ENCODE measurements at places on chromosomes 2 and 18.

DNA sequence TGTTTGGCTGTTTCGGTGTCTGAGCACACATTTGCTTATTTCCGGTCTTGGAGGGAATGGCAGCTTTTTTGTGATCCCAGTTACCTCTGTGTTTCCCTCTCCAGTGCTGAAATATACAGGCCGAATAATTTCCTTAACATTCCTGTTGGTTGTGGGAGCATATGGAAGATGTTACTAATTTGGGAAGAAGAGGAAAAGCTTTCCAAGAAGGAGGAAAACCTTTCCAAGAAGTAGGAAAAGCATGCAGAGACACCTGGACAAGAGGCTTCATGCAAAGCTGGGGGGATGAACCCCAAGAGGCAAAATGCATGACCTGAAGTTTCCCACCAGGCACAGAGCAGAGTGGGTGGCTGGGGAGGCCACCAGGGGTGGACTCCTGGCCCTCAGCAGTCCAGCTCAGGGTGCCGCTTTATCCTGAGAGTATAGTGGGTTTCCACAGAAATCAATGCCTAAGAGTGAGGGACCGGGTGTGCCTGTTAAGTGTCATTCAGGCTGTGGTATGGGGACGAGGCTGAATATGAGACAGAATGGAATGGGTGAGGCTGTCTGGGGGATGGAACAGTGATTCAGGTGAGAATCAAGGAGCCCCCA is 25.5 kb upstream of the GNAL start:
- DNase-seq = no peak

GRCh38 chr2:235347691-235348090 is 146.2 kb upstream of the AGAP1 start:
- DNase-seq = no peak

- DNase-seq = no peak
These were observed 30.5 kb downstream of the LAMA3 start for GRCh38 chr18:23719634-23720201.

GRCh38 chr2:226892729-226893128 is 56.9 kb downstream of the RHBDD1 start:
- no peak for DNase-seq

Data from NCI-H1092 treated with DMSO at 0.1 percent for 48 hours (cell line).